AG04450 (cell line): ENCODE measurements at places on chromosomes 7 and 10. TPM values are rescaled to one million over a fixed set of nuclear protein-coding genes. Genes with fewer than 3 reads are reported as not detected.

- DNase-seq: no peak
Observed at GRCh38 chr10:111323389-111323966, 246.6 kb downstream of the ADRA2A start.

DNA sequence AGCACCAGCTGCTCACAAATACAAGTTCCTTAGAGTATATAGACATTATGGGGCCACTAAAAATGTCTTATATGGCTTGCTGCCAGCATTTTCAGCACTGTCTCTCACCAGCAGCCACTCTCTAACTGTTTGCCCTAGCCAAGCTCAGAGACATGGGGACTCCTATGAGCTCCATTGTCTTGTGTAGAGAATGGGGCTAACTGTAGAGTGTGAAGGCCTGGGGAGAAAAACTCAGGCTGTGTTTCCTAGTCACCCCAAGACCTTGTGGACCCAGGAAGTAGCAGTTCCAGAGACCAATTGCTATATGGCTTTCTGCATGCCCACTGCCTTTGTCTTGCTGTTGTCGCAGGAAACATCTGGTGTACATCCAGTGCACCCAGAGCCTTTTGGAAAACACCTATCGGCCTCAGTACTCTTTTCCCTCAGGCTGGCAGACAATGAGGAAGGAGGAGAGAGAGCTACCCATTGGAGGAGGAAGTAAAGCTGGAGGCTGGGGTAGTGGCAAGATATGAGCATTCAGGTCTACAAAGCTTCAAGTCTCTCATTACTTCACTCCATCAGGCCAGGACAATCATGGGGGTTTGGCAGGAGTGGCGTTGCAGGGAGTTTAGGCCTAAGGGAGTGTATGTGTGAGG, 28.4 kb downstream of the ENTPD1 start:
- no peak for DNase-seq

Gene KIF11
- polyA plus RNA-seq: 5.2 and 7.6 TPM in 2 replicates

- no peak for DNase-seq
Observed at GRCh38 chr7:152856351-152856750, 96.8 kb downstream of the ACTR3B start.

- no peak for DNase-seq
Observed at GRCh38 chr10:71339796-71340589, 20.9 kb downstream of the SLC29A3 start.

DNA sequence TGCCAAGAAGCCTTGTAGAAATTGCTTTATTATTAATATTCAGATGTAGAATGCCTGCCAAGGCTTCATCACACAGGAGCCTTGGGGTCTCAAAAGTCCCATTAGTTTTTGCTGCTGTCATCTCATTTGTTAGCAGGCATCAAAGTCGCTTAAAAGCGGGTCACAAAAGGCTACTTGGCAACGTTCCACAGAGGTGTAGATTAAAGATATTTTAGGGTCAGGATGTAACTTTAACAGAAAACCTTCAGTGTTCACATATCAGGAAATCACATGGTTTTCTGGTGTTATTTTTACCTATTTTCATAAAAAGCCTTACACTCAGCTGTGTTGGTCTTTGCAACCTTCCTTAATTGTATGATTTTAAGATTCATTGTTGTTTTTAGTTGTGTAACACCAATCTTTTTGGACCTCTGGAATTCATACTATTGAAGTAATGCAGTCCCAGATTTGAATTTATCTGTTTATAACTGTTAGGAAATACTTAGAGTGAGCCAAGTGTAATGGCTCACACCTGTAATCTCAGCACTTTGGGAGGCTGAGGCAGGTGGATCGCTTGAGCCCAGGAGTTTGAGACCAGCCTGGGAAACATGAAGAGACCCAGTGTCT, 65.3 kb downstream of the TET1 start:
- no peak for DNase-seq

- DNase-seq: no peak
Observed at GRCh38 chr7:148049068-148049467, 541.5 kb upstream of the C7orf33 start.

DNA sequence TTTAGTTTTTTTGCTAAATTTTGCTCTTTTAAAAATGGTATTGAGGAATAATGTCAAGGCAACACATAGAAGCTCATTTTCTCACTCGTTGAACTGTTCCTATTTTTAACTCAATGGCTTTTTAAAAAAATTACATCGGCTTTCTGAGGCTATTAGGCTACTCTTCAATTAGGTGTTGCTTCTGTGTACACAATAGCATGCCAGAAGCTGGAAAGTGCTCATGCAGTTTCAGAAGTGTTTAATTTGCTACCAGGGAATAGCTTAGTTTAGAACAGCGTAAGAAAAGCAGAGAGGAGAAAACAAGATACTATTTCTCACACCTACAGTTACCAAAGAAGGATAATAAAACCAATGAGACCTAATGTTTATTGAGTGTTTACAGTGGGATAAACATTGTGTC, 157.4 kb downstream of the NXPH1 start:
- no peak for DNase-seq

Gene IFIT1
- 24.3 and 32.8 TPM in 2 replicates for polyA plus RNA-seq

GRCh38 chr7:131131012-131131745, 196.5 kb upstream of the MKLN1 start:
- no peak for DNase-seq

Gene ERVW-1
- polyA plus RNA-seq: not detected in 2 replicates

DNA sequence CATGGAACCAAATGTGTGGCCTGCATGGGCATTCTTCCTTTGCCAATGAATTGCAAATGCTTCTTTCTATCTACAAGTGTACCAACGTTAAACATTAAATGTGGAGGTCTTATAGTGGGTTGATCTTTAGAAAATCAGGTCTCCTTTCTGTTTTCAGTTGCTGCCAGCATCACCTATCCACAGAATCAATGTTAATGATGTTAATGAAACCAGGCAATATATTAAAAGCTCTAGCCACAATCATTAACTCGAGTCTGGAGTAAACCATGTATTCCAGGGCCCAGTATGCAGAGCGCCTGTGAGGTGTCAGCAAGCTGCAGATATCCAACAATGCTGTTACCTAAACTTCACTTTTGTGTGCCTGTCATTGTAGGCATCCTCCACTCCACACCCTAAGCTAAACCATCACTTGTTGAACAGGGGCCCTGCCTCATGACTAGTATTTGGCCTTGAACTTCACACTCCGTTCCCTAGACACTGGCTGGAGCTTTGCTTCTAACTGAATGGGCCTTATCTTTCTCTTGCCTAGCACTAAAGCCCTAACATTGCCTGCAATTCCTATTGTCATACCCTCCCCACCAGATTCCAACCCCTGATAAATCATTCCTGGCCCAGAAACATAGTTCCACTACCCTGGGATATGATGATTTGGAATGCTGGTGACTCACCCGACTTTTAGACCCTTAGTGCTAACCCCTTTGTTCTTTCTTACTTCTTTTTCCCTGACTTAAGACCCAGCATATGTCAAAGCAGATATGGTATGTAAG, 24.3 kb upstream of the ITGB8 start:
- DNase-seq: no peak

DNA sequence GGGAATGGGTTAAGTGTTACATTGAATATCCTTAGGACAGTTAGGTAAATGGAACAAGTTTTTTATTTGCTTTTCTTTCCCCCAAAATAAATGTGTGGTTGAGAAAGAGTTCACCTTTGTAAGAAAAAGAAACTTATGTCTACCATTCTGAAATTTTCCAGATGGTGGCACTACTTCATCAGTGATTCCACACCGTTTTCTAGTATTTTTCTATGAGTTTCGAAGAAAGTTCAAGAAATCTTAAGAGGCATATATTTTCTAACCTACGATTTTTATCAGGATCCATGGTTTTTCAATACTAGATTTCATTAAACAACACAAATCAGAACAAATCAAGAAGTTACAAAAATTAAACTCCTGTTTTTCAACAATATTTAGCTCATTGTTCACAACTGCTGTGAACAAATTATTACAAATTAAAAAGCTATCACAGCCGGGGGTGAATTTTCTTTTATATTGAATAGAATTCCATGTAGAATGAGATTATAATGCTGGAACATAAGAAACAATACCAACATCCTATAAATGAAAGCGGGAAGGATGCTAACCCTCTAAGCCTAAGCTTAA, 163.1 kb upstream of the NPVF start:
- no peak for DNase-seq

GRCh38 chr10:29022513-29022912, 266.4 kb upstream of the LYZL1 start:
- DNase-seq: no peak

DNA sequence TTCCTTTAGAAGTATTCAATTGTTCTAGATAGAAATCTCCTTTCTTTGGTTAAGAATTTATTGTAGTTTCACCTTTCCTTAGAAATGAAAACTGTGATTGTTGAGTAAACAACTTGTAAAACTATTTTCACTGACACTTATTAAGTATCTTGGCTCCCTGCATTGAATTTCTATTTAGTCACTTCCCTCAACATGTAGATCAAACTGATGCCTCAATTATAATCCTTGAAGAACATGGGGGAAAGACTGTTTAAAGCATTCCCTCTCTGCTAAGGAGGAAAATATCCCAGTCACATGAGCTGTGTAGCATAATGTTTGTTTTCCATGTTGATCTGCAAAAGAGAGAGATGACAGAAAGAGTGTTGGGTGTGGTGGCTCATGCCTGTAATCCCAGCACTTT, 99.7 kb downstream of the PDE1C start:
- no peak for DNase-seq

DNA sequence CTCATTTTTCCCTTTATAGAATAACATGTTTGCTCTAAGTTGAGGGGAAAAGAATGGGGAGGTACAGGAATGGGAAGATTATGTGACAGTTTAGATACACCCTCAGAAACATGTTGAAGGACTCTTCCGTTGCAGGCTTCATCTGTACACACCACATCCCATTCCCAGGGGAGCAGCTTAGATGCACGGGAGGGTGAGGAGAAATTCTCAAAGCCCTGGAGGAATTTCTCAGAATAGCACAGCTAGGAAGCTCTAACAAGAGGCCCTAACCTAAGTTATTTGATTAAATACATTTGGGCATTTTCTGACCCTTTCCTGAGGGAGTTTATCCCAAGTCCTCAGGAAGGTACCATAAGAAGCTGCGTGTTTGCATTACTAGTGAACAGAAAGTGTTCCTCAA, 660.2 kb upstream of the IGFBP3 start:
- no peak for DNase-seq

Gene TMEM229A
- polyA plus RNA-seq: not detected in 2 replicates

Gene GATA3
- 0.05 TPM in 1 of 2 replicates, not detected in the other for polyA plus RNA-seq

- no peak for DNase-seq
Observed at GRCh38 chr7:130152493-130153210, 52.6 kb downstream of the TMEM209 start.

- no peak for DNase-seq
Observed at GRCh38 chr7:16028636-16029035, 342.2 kb upstream of the MEOX2 start.

DNA sequence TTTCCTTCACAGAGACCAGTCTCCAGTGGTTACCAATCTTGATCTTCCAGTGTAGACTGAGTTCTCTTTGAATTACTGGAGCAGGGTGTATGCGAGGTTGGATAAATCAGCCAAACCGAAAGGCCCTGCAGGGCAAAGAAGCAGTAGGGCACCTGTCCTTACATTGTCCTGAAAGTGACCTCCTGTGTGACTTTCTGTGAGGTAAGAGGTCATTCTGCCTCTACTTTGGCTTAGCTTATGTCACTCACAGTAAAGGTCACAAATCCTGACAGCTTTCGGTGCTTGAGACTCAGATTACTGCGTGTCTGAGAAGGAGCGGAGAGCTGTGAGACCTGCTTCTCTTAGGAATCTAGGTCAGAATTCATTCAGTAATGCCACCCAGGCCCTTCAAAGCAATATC, 252.7 kb upstream of the ETV1 start:
- no peak for DNase-seq

- DNase-seq: no peak
Observed at GRCh38 chr10:60809157-60809556, 30.9 kb downstream of the CDK1 start.

DNA sequence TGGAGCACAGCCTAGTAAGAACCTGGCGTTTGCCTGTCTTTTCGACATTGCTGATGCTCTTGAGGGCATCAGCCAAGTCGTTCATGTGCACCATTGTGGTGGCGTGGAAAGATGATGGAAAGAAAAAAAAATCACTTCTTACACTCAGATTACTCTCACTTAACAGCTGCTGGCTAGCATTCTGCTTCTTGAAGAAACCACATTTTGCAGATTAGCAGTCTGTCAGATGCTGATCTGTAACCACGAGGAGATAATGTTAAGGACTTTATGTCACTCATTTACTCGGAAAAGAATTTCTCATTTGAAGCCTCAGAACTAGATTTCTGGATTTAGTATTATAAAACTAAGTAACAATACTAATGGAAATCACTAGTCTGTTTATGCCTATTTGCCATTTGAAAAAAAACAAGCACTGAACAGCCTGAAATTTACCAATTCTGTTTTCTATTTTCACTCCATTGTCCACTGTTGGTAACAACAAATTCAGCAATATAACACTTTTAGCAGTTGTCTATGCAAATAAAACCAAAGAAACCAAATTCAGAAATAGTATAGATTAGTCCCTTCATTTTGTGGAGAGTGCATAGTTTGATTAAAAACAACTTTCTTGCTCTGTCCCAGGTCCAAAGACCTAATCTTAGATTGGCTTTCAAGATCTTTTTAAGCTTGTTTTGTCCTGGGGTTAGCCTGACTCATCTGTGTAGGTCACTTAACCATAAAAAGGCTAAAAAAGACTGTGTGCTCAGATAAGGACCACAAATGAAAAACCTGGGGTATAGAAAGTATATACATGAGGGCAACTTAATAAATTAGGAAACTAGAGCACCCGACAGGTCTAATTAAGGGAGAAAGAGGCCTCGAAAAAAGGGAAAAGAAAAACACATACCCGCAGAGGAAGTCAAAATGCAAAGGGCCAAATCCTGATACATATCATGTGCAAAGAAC, 67.5 kb downstream of the NT5C2 start:
- no peak for DNase-seq

Gene FZD1
- 9.6 TPM in 2 replicates for polyA plus RNA-seq

- no peak for DNase-seq
Observed at GRCh38 chr10:93715345-93715744, 13.0 kb upstream of the FRA10AC1 start.

Gene SPDYE2
- not detected in 2 replicates for polyA plus RNA-seq

GRCh38 chr7:87926581-87927461, 7.2 kb upstream of the ADAM22 start:
- DNase-seq: no peak

Gene HOXA13
- not detected in 2 replicates for polyA plus RNA-seq

DNA sequence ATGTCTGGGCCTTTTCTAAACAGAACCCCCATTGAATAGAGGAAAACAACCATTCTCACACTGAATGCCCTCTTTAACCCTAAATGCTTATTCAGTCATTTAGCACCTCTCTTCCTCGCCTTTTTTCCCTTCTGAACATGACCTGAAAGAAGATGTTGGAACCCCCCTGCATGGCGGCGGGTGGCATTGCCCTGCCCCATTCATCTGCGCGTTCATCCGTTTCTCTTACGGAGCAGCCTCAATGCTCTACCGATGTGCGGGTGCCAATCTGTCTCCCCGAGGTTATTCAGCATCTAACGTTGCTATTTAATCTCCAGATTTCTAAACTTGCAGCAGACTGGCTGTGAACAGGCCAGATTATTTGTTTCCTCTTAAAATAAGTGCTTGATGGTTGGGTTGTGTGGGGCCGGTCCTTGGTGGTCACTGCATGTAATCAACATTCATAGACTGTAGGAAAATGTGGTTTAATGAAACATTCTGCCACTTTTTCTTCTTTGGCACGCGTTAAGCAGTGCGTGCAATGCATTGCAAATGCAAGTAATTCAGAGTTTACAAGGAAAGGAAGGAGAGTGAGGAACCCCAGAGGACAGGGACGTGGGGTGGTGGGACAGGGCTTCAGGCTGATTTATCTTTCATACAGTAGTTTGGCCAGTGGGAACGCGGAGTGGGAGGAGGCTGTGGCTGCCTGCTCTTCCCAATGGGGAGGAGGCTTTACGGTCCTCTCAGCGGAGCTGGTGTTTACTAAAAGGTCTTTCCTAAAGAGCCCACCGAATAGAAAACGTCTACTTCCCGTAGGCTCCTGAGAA, 286.7 kb downstream of the DPP6 start:
- DNase-seq: no peak
